ENCODE measurements at places on chromosomes 1 and 21.
A peak's percentile ranks its signal among the peaks of the same experiment; 100 is the strongest.

- no peak for DNase-seq
Measured at GRCh38 chr1:161092621-161093028, 3.3 kb upstream of the NECTIN4 start.

DNA sequence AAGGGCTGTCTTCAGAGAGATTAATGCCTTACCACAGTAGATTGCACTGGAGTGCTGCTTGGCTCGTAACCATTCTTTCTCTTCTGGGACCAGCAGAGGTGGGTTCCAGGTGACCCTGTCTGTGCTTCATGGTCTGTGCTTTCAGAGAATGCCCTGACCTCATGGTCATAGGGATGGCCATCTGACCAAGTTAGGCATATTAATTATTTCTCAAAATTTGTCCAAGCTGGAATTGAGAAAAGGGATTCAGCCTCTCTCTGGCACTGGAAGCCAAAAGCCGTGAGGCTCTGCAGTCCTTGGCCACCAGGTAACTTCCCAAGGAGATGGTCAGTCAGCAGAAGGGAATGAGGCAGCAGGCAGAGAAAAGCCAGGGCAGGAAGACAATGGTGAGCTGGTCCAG lies 37.2 kb upstream of the TSPAN2 start:
- DNase-seq = no peak

DNA sequence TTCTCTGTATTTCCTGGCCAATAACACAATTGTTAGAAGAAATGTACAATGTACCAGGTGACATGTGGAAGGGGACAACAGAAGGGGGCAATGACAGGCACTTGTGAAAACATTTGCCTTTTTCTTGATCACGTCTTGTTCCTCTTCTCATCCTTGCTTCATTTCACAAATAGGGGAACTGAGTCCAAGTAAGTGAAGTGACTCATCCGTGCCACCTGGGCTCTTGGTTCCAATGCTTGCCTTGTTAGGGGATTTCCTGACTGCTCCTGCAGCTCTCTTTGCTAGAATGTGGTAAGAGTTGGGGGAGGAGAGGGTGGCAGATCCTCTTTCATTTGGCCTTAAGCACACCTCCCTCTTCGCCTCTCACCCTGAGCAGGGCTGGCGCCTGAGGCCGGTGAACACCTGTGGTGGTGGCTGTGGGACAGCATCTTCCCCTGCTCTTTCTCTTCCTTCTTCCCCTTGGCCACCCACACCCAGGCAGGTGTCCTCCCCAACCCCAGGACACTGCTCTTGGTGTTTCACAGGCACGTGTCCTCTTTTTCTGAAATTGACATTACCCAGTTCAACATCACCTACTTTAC lies 2.2 kb upstream of the RHEX start:
- DNase-seq = peak; percentile 28

DNA sequence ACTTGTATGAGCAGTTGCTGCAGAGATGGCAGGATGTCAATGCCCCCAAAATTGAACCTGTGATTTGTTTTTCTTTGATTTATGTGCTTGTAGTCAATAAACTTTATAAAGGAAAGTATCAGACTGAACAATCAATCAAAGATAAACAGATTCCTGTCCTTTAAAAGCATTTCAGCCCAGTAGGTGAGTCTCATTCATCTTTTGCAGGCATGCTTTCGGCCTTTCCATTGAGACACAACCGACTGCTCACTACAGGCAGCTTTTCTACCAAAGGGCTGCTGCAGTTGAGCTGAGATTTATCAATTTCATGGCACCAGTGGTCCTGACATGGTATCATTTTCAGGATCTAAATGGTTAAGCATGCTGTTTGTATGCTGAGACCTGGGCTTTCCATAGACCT lies 513.6 kb upstream of the PTBP2 start:
- no peak for DNase-seq

- no peak for DNase-seq
Measured at GRCh38 chr21:31912501-31912900, 39.7 kb downstream of the HUNK start.
